ENCODE measurements at places on chromosomes 3 and 15.
A peak's percentile ranks its signal among the peaks of the same experiment; 100 is the strongest.

- no peak for DNase-seq
Observed at GRCh38 chr3:16318176-16318575, 53.2 kb downstream of the OXNAD1 start.

- no peak for DNase-seq
Observed at GRCh38 chr3:172391592-172392302, 56.5 kb downstream of the GHSR start.

- DNase-seq, result no peak
Observed at GRCh38 chr15:77783636-77784035, 150.9 kb upstream of the LINGO1 start.

DNA sequence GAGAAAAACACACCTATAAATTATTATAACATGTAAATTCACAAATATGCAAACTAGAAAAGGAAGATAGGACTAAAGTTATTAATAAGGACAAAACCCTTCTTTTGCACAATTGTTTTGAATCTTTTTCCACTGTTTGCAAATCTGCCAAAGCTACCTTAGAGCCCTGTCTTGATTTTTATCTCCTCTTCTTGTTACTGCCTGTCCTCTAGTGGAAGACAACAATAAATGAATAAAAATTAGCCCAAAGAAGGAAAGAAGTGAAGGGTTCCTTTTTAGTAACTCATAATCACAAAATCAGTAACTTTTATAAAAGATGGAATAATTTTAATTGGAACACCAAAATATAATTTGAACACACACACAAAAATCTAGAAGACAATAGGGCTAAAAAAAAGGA, 2.7 kb downstream of the CD200R1 start:
- no peak for DNase-seq

DNA sequence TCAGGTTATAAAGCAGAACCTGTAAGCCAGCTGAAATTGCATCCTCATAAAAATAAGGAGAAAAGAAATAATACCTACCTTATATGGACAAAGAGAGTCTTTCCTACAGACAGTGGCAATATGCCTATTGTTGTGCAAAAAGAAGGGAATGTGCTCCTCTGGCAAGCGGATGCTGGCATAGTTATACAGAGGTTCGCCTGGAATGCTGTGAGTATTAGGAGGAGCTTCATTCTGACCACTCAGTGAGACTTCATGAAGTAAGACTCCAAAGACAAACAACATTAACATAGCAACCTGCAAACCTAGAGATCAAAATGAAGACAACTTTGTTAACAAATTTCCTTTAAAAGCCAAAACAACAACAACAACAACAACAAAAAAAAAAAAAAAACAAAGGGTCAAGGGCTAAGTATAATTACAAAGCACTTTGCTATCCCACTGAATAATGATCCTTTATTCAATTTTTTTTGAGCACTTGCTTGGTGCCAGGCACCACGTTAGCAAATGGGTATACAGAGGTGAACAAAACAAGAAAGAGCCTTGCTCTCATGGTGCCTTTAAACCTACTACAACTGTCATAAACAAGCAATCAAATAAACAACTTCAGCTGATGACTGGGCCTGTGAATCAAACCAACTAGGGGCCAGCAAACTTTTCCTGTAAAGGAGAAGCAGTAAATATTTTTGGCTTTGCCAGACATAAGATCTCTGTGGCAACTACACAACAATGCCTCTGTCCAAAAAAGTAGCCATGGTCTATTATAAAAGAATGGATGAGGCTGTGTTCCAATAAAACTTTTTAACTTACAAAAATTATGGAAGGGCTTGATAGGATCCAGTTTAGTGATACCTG, 3.7 kb downstream of the EOGT start:
- no peak for DNase-seq

- DNase-seq, result no peak
Observed at GRCh38 chr3:114841515-114841914, 305.6 kb downstream of the ZBTB20 start.

DNA sequence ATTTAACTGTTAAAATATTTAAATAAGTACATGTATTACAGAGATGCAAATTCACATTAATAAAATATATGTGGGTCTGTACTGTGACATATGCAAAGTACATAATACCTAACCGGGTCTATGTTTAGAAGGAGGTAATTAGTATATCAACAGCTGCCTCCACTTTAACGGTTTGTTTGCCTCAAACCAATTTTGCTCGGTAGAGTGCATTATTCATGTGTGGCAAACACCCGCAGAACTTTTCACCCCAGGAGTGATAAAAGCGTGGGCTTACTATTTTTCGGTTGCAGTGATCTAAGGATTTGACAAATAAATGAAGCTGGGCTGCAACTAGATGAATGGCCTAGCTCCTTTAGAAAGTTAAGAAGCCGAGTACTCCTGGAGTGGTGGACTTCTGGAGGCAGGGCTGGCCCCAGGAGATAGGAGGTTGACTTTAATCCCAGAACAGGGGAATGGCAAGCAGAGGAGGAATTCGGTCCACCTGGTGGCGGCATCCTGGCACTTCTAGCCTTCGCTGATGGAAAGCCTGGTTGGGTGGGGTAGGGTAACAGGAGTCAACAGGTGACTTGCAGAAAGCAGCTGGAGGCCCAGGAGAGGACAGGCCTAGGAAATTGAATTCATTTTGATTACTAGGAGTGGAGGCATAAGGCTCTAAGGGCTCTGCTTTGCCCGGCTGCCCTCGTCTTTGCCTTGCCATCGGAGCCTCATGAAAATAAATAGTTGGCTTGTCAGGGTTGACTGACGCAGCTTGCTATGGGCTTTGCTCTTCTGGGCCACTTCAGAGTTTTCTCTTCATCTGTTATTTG, 2.4 kb downstream of the SLCO3A1 start:
- DNase-seq, result peak; percentile 59

DNA sequence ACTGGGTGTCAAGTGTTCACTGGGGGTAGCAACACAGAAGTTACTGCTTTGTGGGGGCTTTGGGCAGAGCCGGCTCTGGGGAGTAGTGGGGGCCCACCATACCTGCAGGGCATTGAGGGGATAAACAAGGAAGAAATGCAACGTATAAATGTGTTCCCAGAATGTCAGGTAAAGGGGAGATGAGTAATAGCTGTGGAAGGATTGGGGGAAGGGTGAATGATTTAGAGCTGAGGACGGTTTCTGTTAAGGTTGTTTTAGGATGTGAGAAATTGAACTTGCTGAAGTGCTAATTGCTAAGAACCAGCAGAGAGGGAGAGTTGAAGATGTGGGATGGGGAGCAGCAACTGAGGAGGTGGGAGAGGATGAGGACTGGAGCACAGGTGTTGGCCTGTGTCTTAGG, 10.7 kb downstream of the SCG5 start:
- DNase-seq, result no peak

DNA sequence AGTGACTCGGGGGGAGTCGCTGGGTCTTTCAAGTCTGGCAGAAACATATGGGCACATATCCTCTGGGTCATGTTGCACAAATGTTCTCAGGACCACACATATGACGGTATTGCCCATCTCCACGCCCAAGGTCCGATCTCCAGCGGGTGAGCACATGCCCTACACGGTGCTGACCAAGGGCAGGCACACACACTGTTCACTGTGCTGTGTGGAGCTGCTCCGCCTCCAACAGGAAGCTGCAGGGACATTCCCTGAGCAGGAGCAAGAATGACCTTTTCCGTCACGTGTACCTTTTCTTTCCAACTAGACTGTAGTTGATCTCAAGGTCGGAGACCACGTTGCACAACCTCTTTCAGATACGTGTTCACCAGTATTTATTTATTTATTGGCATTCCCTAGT, 41.7 kb upstream of the B3GNT5 start:
- DNase-seq, result no peak

GRCh38 chr3:187973977-187974870, 179.7 kb upstream of the LPP start:
- DNase-seq, result no peak

DNA sequence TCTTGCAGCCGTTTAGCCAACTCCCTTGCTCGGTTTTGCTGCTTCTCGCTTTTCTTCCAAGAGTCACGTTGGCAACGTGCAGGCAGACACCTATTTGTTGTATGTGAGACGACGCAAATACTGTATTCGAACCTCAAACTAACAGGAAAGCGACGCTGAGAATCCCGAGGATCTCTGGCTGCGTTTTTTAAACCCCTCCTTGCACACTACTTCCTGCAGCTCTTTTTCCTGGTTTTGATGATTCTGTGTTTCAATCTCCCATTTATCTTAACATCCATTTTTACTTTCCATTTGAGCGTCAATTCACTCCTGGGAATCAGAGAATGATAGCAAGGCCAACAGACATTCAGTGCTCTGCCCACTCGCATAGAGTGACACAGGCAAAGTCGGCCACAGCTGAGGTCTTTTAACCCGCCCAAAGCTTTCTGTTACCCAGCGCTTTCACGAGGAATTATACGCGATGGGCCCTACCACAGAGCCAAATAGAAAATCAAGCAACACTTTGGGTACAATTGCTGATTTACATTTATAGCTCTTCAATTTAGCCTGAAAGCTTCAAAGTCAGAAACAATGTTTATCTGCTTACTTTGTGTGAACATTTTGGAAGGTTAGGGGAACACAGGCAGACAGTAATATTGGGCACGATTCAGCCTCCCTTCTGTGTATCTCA, 1.6 kb upstream of the ANXA2 start:
- DNase-seq, result no peak

DNA sequence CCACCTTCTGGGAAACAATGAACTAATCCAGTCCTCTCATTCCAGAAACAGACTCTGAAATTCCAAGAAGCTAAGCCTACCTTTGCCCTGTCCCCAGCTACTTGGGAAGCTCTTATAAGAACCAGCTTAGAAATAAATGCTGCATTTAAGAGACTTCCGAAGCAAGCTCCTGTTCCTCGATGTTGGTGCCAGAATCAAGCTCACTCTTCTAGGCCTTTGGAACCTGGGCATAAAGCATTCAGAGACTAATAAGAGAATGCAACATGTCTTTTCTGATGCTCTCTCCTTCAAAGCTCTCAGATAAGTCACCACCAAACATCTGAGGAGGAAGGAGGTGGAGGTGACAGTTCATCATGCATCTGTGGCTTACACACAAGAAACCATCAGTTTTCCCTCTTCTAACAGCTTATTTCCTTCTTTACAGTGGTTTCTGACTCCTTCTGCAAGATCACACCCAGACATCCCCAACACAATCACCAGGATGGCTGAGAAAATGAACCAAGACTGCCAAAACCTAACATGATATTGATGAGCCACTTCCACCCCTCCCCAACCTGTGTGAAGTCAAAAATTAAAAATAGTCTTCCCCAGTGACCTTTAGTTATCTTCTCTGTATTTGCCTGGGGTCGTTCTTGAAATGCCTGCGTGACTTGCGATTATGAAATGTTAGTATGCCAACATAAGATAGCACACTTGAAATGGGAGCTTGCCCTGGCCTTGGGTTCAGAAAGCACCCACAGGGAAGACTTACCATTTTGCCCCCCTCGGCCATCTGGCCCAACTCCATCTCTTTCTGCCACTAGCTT, 11.5 kb downstream of the ARHGEF3 start:
- DNase-seq, result no peak

- DNase-seq, result no peak
Observed at GRCh38 chr3:81838457-81838856, 77.0 kb upstream of the GBE1 start.

- no peak for DNase-seq
Observed at GRCh38 chr3:44842376-44842775, 19.3 kb upstream of the TMEM42 start.

GRCh38 chr3:27073912-27074311, 295.3 kb downstream of the NEK10 start:
- no peak for DNase-seq

GRCh38 chr3:123229145-123229544, 27.4 kb downstream of the SEC22A start:
- no peak for DNase-seq

- DNase-seq, result no peak
Observed at GRCh38 chr3:159185443-159186050, 383.7 kb downstream of the MFSD1 start.

DNA sequence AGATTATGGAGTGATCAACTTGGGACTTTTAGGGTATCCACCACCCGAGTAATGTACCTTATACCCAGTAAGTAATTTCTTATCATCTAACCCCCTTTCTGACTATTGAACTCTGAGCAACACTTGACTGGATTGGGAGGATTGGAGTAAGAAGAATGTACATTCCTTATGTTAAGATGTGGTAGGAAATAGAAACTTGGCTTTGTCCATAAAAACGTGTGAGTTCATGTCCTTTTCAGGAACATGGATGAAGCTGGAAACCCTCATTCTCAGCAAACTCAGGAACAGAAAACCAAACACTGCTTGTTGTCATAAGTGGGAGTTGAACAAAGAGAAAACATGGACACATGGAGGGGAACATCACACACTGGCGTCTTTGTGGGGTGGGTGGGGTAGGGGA, 112.3 kb downstream of the PTPRG start:
- no peak for DNase-seq

GRCh38 chr3:45465192-45465591, 76.8 kb downstream of the LARS2 start:
- DNase-seq, result no peak

DNA sequence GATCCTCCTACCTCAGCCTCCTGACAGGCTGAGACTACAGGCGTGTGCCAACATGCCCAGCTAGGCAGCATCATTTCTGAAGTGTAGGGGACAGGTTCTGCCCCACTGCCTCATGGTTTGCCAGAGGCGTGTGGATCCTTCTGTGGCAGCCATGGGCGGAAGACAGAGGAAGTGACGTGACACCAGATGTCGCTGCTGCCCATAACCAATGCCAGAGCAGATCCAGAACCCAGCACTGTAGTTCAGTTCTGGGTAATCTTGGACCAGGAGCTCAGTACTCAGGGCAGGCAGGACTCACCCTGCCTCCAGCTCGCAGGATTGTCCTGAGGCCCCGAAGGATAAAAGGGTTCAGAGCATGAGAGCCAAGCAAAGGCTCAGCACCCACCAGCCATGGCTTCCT, 8.2 kb downstream of the RBPMS2 start:
- DNase-seq, result no peak

DNA sequence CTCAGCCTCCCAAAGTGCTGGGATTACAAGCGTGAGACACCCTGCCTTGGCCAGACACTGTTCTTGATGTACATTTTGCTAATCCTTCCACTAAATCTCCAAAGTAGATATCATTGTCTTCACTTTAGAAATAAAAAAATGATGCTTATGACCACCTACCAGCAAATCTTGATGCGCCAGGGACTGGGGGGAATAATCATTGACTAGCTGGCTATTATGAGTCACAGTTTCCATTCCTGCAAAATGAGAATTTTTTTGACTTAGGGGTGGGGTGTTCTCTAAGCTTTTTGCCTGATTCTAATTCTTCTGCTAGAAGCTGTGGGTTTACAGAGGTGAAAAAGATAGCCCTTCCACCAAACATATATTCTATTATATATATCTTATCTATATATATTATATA, 17.1 kb upstream of the RFC4 start:
- DNase-seq, result no peak

GRCh38 chr15:74843891-74844299, 939 bp upstream of the ULK3 start:
- no peak for DNase-seq

Measured in NCI-H1694 (cell line).